ENCODE measurements at places on chromosomes 5 and 9. TPM values are rescaled to one million over a fixed set of nuclear protein-coding genes. Genes with fewer than 3 reads are reported as not detected.

DNA sequence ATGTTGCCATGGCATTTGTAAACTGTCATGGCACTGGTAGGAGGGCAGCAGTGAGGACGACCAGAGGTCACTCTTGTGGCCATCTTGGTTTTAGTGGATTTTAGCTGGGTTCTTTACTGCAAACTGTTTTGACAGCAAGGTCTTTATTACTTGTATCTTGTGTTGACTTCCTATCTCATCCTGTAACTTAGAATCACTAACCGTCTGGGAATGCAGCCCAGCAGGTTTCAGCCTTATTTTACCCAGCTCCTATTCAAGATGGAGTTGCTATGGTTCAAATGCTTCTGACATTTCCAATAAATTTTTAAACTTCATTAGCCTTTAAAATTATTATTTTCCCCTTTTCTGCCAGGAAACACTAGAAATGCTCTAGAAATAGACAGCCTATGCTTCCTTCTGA lies 839.1 kb downstream of the NR2F1-AS1 start:
- no peak for ATAC-seq

GRCh38 chr5:137666461-137666850 lies 69.4 kb downstream of the KLHL3 start:
- ATAC-seq = no peak

GRCh38 chr5:6183391-6184390 lies 194.7 kb downstream of the MED10 start:
- ATAC-seq = no peak

The LRRC26 gene
- 1.6 TPM for total RNA-seq

The STKLD1 gene
- total RNA-seq = 0.40 TPM

The CLIC3 gene
- total RNA-seq = 154 TPM

Data from esophagus mucosa (tissue), 1 donor.